ENCODE measurements at places on chromosomes 6 and 20. TPM values are rescaled to one million over a fixed set of nuclear protein-coding genes. Genes with fewer than 3 reads are reported as not detected.

Gene ECHDC1
- 51.8 TPM for total RNA-seq

Gene HMGN3
- 40.6 TPM for total RNA-seq

Gene NKX2-4
- not detected for total RNA-seq

Gene OR2H1
- not detected for total RNA-seq

Gene MRPS18A
- total RNA-seq: 53.0 TPM

Gene ZC2HC1B
- total RNA-seq: not detected

Gene SERAC1
- 2.6 TPM for total RNA-seq

Gene LPA
- total RNA-seq: not detected

Gene TRIM40
- not detected for total RNA-seq

Gene DLL1
- 5.9 TPM for total RNA-seq

Gene TFEB
- total RNA-seq: 7.4 TPM

Gene HEY2
- not detected for total RNA-seq

Gene ALDH5A1
- total RNA-seq: 0.64 TPM

Gene NKAPL
- 2.5 TPM for total RNA-seq

Gene KIF13A
- total RNA-seq: 13.0 TPM

Gene GMPR
- total RNA-seq: 3.4 TPM

Gene GPR63
- 0.64 TPM for total RNA-seq

Gene PKIB
- 2.6 TPM for total RNA-seq

Gene VSTM2L
- total RNA-seq: 6.1 TPM

Gene ABHD16B
- total RNA-seq: not detected

Gene TTBK1
- total RNA-seq: not detected

Gene CPNE5
- not detected for total RNA-seq

Gene CD2AP
- total RNA-seq: 13.8 TPM

Gene PMEPA1
- total RNA-seq: 16.4 TPM

Gene SLC52A3
- not detected for total RNA-seq

Gene GPRC6A
- total RNA-seq: not detected

Gene EEF1A2
- total RNA-seq: 1.3 TPM

Gene SLC22A1
- total RNA-seq: not detected

Gene BMP7
- total RNA-seq: not detected

Data from epithelial cell of alveolus of lung (primary cell).